ENCODE measurements at places on chromosomes 3 and 15.

GRCh38 chr3:171950373-171950772 lies 89.0 kb upstream of the FNDC3B start:
- no peak for DNase-seq

DNA sequence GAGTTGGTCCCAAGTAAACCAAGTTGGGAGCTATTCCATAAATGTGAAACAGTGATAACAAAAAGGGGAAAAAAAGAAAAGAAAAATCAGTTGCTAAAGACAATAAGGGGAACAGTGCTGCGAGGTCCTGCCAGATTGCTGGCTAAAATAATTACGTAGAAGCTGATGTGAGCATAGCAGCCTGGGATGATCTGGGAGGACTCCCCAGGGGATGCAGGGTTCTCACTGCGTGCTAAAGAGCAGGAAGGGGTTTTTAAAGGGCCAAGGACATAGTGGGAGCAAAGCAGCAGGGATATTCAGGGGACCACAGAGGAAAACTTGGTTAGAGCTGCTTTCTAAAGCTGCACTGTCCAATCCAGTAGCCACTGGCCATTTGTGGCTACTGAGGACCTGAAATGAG lies 133.0 kb upstream of the UMPS start:
- no peak for DNase-seq

DNA sequence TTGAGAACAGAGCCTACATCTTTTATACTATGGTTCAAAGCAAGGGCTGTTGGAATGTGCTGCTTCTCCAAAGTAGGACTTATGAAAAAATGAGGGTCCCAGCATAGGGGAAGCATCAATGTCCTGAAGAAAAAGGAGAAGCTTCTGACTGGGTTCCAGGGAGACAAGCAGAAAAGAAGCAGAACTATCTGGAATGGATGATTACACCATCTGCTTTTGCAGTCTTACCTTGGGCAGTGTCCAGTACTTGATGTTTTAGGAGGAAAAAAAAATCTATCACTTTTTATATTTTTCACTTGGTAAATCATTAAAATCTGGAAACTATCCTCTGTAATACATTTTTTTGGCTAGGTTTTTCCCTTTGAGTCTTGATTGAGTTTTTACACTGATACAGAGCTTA lies 57.9 kb upstream of the DPH6 start:
- DNase-seq, result no peak

GRCh38 chr3:136804813-136805212 lies 14.1 kb upstream of the SLC35G2 start:
- DNase-seq, result no peak

DNA sequence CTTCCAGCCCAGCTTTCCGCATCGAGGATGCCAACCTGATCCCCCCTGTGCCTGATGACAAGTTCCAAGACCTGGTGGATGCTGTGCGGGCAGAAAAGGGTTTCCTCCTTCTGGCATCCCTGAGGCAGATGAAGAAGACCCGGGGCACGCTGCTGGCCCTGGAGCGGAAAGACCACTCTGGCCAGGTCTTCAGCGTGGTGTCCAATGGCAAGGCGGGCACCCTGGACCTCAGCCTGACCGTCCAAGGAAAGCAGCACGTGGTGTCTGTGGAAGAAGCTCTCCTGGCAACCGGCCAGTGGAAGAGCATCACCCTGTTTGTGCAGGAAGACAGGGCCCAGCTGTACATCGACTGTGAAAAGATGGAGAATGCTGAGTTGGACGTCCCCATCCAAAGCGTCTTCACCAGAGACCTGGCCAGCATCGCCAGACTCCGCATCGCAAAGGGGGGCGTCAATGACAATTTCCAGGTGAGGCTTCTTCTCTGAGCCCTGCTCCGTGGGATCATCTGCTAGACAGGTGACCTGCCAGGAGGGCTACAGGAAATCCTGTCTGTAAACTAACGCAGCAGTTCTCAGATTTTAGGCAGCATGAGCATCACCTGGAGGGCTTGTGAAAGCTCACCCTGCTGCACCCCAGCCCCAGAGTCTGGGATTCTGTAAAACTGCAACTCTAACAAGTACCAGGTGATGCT lies 1.6 kb downstream of the THBS1 start:
- DNase-seq, result no peak

DNA sequence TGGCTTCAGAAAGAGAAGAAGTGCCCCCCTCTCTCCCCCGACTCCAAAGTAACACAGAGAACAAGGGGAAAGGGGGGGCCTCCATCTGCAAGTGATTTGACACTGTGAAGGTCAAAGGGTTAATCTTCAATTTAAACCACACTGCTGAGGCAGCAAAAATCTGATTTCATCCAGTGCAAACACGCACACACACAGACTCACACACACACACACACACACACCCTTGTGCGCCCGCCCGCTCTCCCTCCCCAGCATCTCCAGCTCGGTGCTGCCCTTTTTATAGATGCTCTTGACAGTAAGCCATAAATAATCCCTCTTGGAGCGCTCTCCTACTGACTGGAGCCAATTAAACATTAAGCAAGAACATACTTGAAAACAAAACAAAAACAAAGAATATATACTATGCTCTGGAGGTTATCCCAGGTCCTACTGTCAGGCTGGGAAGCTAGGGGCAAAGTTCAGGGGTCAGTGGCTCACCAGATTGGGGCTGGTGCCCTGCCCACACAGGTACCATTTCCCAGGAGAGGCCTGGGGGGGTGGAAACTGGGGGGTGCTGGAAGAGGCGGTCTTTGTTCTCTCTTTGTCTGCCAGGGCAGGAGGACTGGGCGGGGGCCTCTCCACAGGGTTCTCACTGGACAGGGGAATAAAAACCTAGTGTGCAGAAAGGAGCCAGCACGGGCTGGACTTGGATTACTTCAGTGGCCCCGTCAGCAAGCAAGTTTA lies 16.3 kb downstream of the BMF start:
- DNase-seq, result no peak

DNA sequence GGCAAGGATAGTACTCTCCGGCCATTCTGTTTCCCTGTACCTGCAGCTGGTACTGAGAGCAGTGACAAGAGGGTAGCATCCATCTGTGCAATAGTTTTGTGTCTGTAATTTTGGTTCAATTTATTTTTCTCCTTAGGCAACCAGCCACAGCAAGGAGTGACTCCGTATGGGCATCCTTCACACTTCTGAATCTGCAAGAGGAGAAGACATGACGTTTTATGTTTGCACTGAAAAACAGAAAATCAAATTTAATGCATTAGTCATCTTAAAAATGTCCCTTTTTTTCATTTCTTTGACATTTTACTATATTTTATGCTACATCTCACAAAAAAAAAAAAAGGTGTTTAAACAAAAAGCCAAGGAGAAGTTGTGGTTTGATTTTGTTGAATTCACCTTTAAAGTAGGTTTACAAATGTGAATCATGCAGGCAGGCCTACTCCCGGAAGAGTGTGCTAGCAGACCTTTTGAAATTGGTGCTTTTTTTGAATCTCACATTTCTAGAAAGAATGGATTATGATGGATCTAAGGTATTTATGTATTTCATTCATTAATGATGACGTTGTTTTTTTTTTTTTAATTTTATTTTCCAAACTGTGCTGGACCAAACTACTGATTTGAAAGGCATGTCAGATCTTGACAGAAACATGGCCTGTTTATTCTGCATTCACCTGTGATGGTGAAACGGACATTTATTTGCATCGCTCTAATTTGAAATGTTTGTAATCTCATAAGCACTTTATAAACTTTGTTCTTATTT lies 28.1 kb downstream of the IGSF10 start:
- no peak for DNase-seq

DNA sequence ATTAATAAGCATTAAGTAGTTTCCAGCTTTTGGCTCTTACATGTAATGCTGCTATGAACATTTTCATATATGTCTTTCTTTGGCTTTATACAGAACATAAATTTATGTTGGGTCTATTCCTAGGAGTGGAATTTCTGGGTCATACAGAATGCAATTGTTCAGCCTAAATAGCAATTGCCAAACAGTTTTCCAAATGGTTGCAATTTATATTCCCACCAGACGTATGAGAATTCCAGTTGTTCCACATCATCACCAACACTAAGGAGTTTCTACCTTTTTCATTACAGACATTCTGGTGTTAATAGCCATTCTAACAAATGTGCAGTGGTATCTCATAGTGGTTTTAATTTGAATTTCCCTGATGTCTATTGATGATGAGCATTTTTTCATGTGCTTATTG lies 160.1 kb upstream of the TMC3 start:
- DNase-seq, result no peak

DNA sequence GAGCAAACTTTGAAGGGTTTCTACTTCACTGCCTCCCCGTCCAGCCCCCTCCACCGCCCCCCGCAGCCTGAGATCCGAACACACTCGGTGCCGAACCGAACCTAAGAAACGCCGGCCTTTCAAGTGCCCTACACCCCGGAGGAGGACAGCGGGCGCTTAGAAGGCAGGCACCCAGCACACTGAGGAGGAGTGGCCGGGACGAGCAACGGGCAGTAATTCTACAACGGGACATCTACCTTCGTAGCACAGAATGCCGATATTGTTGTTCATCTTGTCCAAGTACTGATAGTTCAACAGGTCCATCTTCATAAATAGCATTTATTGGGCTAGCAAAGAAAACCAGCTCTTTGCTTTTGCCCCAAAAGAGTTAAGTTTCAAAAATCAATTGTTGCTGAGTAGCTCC lies 513 bp downstream of the VGLL4 start:
- DNase-seq, result peak; percentile 6

DNA sequence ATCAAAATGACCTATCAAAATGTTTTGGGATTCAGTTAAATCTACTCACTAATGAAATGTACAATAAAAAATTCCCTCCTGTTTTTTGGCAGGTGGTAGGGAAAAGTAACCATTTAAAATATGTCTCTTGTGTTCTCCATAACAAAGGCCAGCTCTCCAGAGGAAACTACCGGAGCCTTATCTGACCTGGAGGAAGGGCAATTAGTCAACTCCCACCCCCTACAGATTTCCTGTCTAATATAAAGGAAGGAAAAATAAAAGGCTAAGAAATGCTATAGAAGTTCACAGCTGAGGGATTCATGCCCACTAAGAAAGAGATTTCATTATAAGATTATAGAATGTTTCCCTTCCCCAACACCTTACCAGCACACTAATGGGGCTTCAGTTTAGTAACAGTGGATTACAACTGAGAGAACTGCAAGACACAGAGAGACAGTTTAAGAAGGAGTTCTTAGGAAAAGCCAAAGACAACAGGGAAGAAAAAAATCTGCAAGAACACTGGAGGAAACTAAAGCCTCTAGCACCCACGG lies 376.5 kb upstream of the KCNMB2 start:
- DNase-seq, result no peak

DNA sequence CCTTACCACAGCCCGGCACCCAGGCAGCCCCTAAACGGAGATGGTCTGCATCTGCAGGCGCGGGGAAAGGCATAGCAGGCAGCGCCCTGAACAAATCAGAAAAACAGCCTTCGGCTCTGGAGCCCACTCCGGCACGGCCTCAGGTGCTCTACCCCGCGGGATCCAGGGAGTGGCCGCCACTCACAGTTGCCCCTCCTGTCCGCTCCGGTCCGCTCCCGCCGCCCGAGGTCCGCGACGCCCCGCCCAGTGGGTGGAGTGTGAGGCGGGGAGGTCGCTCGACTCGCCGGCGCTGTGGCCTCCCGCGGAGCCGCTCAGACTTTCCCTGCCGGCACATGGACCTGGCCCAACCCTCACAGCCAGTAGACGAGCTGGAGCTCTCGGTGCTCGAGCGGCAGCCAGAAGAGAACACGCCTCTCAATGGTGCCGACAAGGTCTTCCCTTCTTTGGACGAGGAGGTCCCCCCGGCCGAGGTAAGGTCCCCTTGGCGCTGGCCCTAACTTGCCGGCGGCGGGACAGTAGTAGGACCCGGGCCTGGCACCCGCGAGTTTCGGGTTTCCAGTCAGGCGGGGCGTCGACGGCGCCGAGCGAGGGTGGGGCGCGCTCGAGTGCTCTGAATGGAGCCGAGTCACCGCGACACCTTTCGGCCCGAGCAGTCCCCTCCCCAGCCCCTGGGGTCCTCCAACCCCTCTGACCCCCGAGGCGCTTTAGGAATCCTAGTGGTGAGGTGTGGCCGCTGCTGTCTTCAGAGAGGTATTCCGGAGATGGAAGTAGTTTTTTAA lies at the start of gene C3orf52:
Gene C3orf52 (plus strand): TSS at position 314 of the 779 bp plus-strand sequence. CDS start 19 bp downstream, at position 333.
- DNase-seq, result peak; percentile 41

GRCh38 chr3:535566-536416 lies 339.2 kb downstream of the CHL1 start:
- no peak for DNase-seq

- DNase-seq, result no peak
These were observed 116.3 kb downstream of the MITF start for GRCh38 chr3:69855436-69856162.

- DNase-seq, result no peak
These were observed 158.2 kb upstream of the TSC22D2 start for GRCh38 chr3:150249779-150250470.

DNA sequence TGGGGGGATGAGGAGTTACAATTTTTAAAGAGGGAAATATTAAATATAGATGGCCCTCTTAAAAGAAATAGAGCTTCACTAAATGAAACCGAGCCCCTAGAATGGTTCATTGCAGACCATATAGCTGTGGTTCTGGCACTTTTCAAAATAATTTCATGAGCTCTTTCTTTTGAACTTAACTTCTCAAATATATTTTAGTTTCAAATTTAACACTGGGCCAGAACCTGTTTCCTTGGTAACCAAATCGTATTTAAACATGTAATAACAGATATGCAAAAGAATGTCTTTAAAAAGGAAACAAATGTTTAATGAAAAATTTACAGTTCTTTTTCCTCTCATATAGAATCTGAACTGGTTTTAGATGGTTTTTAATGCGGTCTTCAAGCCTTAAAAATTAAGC lies 20.1 kb downstream of the ZBTB38 start:
- DNase-seq, result no peak

DNA sequence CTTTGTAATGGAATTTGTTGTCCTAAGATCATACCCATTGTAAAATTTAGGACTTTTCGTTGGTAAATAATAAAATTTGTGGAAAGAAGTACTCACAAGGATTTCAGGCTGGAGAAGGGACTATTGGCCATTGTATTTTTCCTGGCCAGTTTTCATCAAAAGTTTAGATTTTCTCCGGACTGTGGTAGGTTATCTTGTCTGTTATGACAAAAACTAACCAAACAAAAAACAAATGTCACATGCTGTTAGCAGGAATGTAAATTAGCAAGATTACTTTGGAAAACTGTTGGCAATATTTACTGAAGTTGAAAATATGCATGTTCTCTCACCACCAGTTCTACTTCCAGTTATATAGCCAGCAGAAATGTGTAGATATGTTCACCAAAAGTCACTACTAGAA lies 27.8 kb downstream of the PDE8A start:
- no peak for DNase-seq

- DNase-seq, result no peak
These were observed 9.0 kb downstream of the UBXN7 start for GRCh38 chr3:196423044-196423781.

DNA sequence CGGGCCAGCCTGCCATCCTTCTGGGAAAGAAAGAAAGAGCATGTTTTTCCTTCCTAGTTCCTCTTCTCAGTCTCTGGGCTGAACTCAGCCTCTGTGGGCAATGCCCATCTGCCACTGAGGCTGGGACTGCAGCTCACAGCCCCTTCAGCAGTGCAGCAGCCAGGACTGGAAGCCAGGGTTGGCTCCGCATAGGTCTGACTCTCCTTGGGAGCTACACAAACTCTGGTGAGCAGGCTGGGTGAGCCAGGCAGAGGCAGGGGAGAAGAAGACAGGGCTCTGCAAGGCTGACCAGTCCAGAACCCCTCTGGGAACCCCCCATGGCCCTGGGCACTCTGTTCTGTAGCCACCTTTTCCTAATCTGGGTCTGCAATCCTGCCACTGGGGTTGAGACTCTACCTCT lies 3.6 kb downstream of the DISP2 start:
- DNase-seq, result no peak

GRCh38 chr3:57397175-57398026 lies 104.9 kb upstream of the ASB14 start:
- peak; percentile 65 for DNase-seq
